Endothelial cell (in vitro differentiated cells): ENCODE measurements at places on chromosomes 6 and 20. TPM values are rescaled to one million over a fixed set of nuclear protein-coding genes. Genes with fewer than 3 reads are reported as not detected.

DNA sequence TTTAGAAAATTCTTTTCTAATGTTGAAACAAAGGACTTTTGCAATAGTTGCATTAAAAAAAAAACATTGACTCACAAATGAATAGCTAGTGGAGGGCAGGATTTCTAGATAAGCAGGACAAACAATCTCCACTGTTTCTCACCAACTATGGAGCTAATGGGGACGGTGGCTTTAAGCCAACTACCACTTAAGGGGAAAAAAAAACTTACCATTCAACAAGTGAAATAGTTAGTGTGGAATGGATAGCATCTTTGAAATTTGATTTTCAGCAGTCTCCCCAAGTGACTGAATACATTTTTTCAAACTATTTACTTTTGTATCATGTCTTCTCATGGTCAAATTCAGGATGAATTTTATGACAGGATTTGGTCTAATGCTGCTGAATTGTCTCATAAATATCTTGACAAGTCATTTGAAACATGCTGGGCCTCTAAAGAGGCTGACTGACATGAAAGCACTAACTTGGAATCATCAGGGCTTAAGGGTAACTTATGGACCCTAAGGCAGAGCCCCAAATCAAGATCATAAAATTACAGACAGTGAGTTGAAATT lies 100.5 kb downstream of the EYA4 start:
- no peaks in the 10 kb centered on the region for H3K27me3 ChIP-seq
- H3K27ac ChIP-seq, result no peak overlapping the region
- no peak overlapping the region for H3K4me3 ChIP-seq
- no peak for DNase-seq

DNA sequence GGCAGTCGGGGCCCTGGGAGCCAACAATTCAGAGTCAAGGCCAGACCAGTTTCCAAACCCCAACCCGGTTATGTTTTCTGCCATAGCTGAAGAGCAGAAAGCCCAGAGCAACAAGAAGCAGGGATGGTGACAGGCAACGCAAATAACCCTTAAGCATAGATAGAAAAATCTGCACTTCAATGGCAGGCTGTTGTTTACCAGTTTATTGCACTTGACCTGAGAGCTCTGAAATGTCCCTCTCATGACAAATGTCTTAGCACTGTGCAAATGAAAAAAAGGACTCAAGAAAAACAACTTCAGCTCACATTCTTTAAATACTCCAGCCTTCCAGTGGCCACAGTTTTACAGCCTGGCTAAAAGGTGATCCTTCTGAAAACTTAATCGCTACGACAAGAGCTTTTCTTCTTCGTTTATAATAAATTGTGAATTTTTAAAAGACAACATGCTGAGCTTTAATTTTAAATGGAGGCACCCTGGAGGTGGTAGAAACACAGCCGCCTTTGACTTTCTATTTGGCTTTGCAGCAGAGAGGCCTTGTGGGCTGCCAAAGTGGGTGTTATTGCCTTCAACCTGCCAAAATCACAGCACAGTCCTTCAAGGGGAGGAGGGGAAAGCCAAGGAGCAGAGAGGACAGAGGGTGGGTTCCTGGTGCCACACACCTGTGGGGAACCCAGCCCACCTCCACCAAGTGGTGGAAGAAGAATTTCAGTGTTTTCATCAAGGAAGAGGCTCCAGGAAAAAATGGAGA lies 289.5 kb upstream of the CDYL start:
- DNase-seq, result no peak
- H3K27me3 ChIP-seq, result peaks cover 5% of the 10 kb centered on the region
- H3K4me1 ChIP-seq, result peaks cover 2% of the 10 kb centered on the region
- no peak overlapping the region for H3K4me3 ChIP-seq

- H3K4me3 ChIP-seq, result no peak overlapping the region
- no peak for DNase-seq
- no peak overlapping the region for H3K27ac ChIP-seq
- H3K36me3 ChIP-seq, result peaks cover 3% of the 10 kb centered on the region
- peaks cover 4% of the 10 kb centered on the region for H3K27me3 ChIP-seq
Measured at GRCh38 chr6:152146385-152146784, 338.9 kb downstream of the ESR1 start.

GRCh38 chr6:144555066-144555465 lies 269.9 kb downstream of the UTRN start:
- peaks cover 1% of the 10 kb centered on the region for H3K27me3 ChIP-seq
- no peaks in the 10 kb centered on the region for H3K4me1 ChIP-seq
- no peak overlapping the region for H3K4me3 ChIP-seq
- H3K36me3 ChIP-seq, result peaks cover 23% of the 10 kb centered on the region

- no peaks in the 10 kb centered on the region for H3K4me1 ChIP-seq
- no peak for DNase-seq
- H3K27ac ChIP-seq, result no peak overlapping the region
- H3K4me3 ChIP-seq, result no peak overlapping the region
- peaks cover 5% of the 10 kb centered on the region for H3K36me3 ChIP-seq
Measured at GRCh38 chr6:83250235-83250634, 57.1 kb downstream of the RWDD2A start.

GRCh38 chr6:9540534-9541126 lies 874.2 kb downstream of the TFAP2A start:
- H3K27me3 ChIP-seq, result no peaks in the 10 kb centered on the region
- no peaks in the 10 kb centered on the region for H3K36me3 ChIP-seq
- peak; percentile 9 for DNase-seq
- H3K4me3 ChIP-seq, result no peak overlapping the region
- H3K4me1 ChIP-seq, result no peaks in the 10 kb centered on the region

- peaks cover 24% of the 10 kb centered on the region for H3K27me3 ChIP-seq
- peaks cover 4% of the 10 kb centered on the region for H3K36me3 ChIP-seq
- no peak overlapping the region for H3K4me3 ChIP-seq
- DNase-seq, result no peak
Measured at GRCh38 chr20:24698706-24699206, 229.3 kb downstream of the SYNDIG1 start.

- H3K27me3 ChIP-seq, result peaks cover 2% of the 10 kb centered on the region
- H3K4me1 ChIP-seq, result peaks cover 11% of the 10 kb centered on the region
- H3K27ac ChIP-seq, result no peak overlapping the region
- no peak for DNase-seq
- H3K4me3 ChIP-seq, result no peak overlapping the region
- H3K36me3 ChIP-seq, result no peaks in the 10 kb centered on the region
Measured at GRCh38 chr6:54194067-54194466, 82.8 kb downstream of the MLIP start.

- peak overlapping the region; percentile 92 for H3K4me3 ChIP-seq
- peaks cover 15% of the 10 kb centered on the region for H3K27me3 ChIP-seq
- H3K36me3 ChIP-seq, result peaks cover 21% of the 10 kb centered on the region
- no peak for DNase-seq
- H3K27ac ChIP-seq, result no peak overlapping the region
Measured at GRCh38 chr20:64047968-64048401, 1.5 kb downstream of the SOX18 start.

- peaks cover 9% of the 10 kb centered on the region for H3K27me3 ChIP-seq
- H3K36me3 ChIP-seq, result peaks cover 7% of the 10 kb centered on the region
- no peak overlapping the region for H3K27ac ChIP-seq
Measured at GRCh38 chr6:156910938-156911337, 133.8 kb downstream of the ARID1B start.

DNA sequence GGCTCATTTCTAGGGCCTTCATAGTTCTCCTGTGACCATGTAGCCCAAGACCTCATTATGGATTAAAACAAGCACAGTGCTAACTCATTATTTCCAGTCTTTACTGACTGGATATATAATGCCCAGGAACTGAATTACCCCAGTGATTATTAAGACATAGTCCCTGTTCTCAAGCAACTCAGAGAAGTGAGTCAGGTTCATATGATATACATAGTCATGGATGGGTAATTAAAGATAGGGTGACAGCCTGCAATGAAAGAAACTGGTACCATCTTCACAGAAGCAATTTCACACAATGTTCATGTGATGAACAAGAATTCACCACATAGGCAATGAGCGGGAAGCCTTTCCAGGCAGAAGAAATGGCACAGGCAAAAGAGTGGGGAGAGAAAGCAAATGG lies 3.5 kb downstream of the TRIM27 start:
- no peak for DNase-seq
- H3K4me1 ChIP-seq, result peaks cover 41% of the 10 kb centered on the region
- H3K27me3 ChIP-seq, result peaks cover 9% of the 10 kb centered on the region
- peaks cover 44% of the 10 kb centered on the region for H3K36me3 ChIP-seq
- peak overlapping the region; percentile 70 for H3K4me3 ChIP-seq
- H3K27ac ChIP-seq, result no peak overlapping the region

DNA sequence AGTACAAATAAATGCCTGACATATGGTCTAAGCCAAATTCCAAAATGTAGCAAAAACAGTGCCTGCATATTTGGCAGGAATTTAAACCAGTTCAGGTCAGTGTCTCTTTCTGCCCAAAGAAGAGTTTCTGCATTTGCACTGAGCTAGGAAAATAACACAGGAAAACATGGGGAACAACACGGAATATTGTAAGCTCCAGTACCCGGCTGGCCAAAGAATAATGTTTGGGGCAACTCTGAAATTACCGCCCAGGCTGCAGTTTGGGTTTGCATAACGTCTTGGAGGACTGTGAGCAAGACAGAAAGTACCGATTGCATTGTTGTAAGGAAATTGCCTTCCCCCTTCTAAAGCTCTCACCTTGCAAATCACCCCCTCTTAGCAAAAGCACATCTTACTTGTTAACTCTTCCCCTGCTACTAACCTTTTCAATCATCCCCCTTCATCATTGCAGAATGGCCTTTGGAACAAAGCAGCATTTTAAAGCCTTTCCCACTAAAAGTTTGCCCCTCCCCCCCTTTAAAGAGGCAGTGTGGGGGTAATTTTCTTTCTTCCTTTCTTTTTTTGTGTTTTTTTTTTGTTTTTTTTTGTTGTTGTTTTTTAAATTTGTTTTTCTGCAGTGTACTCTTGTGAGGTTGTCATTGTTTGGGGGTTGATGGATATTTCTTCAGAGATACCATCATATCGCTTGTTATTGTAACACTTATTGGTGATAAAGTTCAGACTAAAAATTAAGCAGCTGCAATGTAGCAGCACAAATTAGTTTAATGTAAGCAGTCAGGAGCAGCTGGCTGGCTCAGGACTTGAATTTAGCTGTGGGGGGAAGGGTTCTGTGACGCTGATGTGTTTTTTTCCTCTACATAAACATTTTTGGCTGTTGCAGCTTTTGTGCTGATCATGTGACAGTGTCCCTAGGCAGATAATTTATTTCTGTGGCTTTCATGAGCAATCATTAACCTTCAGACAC lies 100.0 kb upstream of the CITED2 start:
- DNase-seq, result no peak
- no peaks in the 10 kb centered on the region for H3K36me3 ChIP-seq
- no peaks in the 10 kb centered on the region for H3K27me3 ChIP-seq
- no peak overlapping the region for H3K4me3 ChIP-seq
- H3K4me1 ChIP-seq, result peaks cover 22% of the 10 kb centered on the region

GRCh38 chr6:156851454-156851921 lies 74.3 kb downstream of the ARID1B start:
- peaks cover 28% of the 10 kb centered on the region for H3K4me1 ChIP-seq
- peaks cover 4% of the 10 kb centered on the region for H3K27me3 ChIP-seq
- no peak for DNase-seq
- no peak overlapping the region for H3K4me3 ChIP-seq
- no peaks in the 10 kb centered on the region for H3K36me3 ChIP-seq

- no peak overlapping the region for H3K4me3 ChIP-seq
- no peaks in the 10 kb centered on the region for H3K27me3 ChIP-seq
- H3K36me3 ChIP-seq, result no peaks in the 10 kb centered on the region
- peaks cover 4% of the 10 kb centered on the region for H3K4me1 ChIP-seq
- DNase-seq, result no peak
- H3K27ac ChIP-seq, result no peak overlapping the region
Measured at GRCh38 chr6:73722318-73723060, 26.5 kb downstream of the CD109 start.

GRCh38 chr20:63183422-63184146 lies 32.3 kb downstream of the YTHDF1 start:
- peak; percentile 71 for DNase-seq
- H3K27me3 ChIP-seq, result peaks cover 11% of the 10 kb centered on the region
- no peaks in the 10 kb centered on the region for H3K36me3 ChIP-seq
- no peak overlapping the region for H3K27ac ChIP-seq
- H3K4me3 ChIP-seq, result no peak overlapping the region

DNA sequence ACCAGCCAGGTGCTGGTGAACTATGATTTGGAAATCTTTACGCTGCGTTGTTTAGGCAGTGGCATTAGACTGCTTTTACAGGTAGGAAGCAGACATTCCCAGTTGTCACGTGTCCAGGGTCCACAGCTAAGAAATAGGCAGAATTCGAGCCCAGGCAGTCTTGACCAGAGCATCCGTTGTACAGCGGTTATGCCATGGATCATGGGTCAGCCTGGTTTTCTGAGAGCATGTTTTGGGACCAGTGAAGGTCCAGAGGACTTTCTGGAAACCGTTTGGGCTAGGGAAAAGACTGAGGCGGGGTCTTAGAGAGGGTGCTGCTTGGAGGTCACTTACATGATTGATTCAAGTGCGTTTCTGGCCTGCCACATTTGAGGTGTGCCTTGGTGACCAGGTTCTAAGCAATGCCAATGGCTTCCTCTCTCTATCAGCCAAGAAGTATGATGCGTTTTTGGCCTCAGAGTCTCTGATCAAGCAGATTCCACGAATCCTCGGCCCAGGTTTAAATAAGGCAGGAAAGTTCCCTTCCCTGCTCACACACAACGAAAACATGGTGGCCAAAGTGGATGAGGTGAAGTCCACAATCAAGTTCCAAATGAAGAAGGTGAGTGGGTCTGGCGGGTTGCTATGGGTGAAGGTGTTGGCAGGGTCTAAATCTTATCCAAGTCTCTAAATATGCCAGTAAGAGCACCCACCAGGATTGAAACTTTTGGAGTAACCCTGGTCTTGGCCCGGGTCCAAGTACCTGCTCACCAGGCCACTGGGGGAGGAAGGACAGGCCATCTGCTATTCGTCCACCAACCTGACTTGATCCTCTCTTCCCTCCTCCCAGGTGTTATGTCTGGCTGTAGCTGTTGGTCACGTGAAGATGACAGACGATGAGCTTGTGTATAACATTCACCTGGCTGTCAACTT lies 1.8 kb downstream of the RPL10A start:
- no peak for DNase-seq
- peak overlapping the region; percentile 97 for H3K4me3 ChIP-seq
- peaks cover 4% of the 10 kb centered on the region for H3K27me3 ChIP-seq
- peak overlapping the region; percentile 74 for H3K27ac ChIP-seq

The RNF182 gene
- total RNA-seq, result 2.7 TPM

The COL10A1 gene
- not detected for total RNA-seq

The ZNF165 gene
- total RNA-seq, result 1.4 TPM

The C6orf89 gene
- 43.2 TPM for total RNA-seq

The TREM1 gene
- 0.38 TPM for total RNA-seq

The TFAP2D gene
- 0.31 TPM for total RNA-seq

The EPPIN gene
- total RNA-seq, result not detected

The TUBB1 gene
- total RNA-seq, result not detected

The GJA1 gene
- total RNA-seq, result 363 TPM

The ACOT13 gene
- 22.1 TPM for total RNA-seq

The FRK gene
- total RNA-seq, result 0.08 TPM

The DBNDD2 gene
- total RNA-seq, result 2.0 TPM

The PRDM13 gene
- total RNA-seq, result not detected
